A549 treated with Mapracorat at 1 μM for 4 hours (cell line): ENCODE measurements at places on chromosomes 12 and 14. TPM values are rescaled to one million over a fixed set of nuclear protein-coding genes. Genes with fewer than 3 reads are reported as not detected.

Gene LHX5
- not detected in 5 replicates for total RNA-seq

Gene OAS3
- 18.8 to 25.8 TPM (median 24.4 TPM) in 5 replicates for total RNA-seq

Gene POTEG
- total RNA-seq = not detected in 5 replicates

Gene PAH
- not detected in 5 replicates for total RNA-seq

Gene TAS2R13
- total RNA-seq = not detected in 5 replicates

Gene TAPBPL
- 3.5 to 4.3 TPM (median 3.5 TPM) in 5 replicates for total RNA-seq

Gene ENDOU
- total RNA-seq = not detected in 5 replicates
